ENCODE measurements at places on chromosomes 1 and 21. TPM values are rescaled to one million over a fixed set of nuclear protein-coding genes. Genes with fewer than 3 reads are reported as not detected.

DNA sequence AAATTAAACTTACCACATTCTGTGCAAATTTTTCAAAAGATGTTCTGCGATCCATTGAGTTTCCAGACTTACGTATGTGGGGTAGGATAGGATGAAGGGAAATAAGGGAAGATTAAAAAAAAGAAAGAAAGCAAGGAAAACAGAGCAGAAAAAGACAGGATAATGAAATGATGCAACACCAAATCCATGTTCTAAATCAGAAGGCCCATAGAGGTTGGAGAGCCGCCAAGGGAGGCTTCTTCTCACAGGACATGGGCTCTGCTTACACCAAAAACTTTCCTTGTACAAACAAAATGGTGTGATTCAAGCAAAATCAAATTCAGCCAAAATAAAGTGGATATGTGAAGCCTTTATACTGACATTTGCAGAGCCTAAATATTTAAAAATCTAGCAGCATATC lies 189.5 kb upstream of the GREM2 start:
- no peak for DNase-seq

Gene UBL4B
- polyA plus RNA-seq: not detected

- peak; percentile 95 for DNase-seq
Observed at GRCh38 chr1:204080163-204080903, 7.4 kb downstream of the SOX13 start.

GRCh38 chr1:38258085-38258627 lies 211.6 kb upstream of the POU3F1 start:
- no peak for DNase-seq

DNA sequence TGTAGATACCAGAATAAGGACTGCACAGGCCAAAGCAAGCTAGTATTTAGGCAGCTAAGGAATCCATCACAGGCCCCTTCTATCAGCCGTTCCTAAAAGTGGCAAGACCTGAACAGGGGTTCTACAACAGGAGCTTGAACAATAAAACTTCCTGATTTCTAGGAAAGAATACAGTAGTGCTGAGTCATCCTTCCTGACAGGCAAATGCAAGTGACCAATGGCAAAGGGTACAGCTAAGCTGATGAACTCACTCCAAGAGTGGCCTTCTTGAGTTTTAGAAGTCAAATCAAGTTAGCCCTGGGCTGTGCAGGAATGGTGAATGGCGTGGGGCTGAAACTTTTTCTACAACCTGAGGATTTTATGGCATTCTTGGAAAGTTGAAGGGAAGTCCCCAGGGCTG lies 112.9 kb downstream of the GREM2 start:
- peak; percentile 53 for DNase-seq

Gene CRNN
- polyA plus RNA-seq: not detected
